ENCODE measurements at places on chromosomes 6 and 20.

DNA sequence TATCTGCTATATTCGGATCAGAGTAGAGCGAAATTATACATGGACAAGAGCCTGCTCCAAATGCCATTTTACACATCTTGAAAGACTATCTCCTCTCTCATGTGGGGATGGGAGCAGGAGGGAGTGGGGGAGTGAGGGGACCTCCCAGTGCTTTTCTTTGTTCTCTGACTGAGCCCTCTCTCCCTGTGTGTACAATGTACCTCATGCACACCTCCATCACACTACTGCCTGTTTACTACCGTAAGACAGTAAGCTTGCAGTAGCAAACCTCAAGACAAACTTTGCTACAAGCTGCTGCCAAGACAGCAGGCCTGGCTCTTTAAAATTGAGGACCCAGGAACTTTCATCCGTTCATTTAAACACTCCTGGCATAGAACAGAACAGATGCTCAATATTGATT, 7.2 kb downstream of the NHSL1 start:
- DNase-seq: no peak

DNA sequence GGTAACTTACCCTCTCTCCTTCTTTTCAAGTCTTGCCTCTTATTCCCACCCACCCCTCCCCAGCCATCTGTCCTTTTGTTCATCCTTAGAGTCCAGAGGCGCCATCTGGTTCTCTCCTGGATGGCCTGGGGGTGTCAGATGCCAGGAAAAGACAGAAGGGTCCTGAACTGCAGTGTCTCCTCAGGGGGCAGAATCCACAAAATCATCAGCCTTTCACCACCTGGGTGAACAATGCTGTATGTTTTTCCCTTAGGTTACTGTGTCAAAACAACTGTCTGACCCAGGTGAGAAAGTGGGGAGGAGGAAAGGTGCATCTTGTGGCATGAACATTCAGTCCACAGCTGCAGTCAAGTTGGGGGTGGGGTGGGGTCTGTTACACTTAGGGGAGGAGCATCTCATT, 47.9 kb upstream of the FYN start:
- DNase-seq: no peak

- no peak for DNase-seq
Observed at GRCh38 chr6:20777801-20778200, 243.5 kb downstream of the CDKAL1 start.

GRCh38 chr6:44925100-44925739, 402.9 kb upstream of the RUNX2 start:
- DNase-seq: peak; percentile 6

GRCh38 chr6:163327921-163328320, 86.6 kb upstream of the QKI start:
- no peak for DNase-seq

DNA sequence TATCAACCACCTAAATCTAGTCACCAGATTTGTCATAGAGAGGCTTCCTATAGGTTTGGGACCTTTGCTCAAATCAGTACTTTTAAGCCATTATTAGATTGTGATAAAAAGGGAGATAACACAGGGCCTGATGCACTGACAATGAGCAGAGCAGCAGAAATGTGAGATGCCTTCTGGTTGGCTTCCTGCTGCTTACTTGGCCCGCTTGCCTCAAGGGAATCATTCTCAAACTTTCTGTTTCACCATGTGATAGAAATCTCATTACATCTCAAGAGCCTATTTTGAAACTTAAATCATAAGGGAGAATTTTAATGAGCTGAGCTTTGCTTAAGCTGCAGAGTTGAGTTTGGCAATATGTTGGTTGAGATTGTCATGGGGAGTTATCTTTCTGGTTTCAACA, 606.0 kb downstream of the DHX35 start:
- no peak for DNase-seq

DNA sequence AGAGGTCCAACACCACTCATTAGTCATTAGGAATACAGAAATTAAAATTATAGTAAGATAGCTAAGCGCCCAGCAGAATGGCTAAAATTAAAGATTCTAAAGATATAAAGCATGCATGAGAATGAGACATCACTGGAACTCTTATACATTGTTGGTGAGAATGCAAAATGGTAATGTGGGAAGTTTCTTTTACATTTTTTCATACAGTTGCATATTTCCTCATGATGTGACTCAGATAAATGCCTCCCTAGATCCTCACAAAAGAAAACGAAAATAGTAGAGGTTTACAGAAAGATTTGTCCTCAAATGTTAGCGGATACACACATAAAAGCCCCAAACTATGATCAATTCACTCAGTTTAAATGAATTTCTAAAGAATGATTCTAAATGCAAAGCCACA, 633.7 kb upstream of the GJE1 start:
- no peak for DNase-seq

GRCh38 chr6:30340589-30341054, 4.3 kb upstream of the RPP21 start:
- DNase-seq: no peak

DNA sequence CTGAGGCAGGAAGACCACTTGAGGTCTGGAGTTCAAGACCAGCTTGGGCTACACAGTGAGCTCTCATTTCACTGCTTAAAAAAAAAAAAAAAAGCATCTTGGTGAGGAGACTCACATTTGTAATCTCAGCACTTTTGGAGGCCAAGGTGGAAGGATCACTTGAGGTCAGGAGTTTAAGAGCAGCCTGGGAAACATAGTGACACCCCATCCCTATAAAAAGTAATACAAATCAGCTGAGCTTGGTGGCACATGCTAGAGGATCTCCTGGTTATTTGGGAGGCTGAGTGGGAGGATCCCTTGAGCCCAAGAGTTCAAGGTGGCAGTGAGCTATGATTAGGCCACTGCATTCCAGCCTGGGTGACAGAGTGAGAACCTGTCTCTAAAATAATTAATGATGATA, 29.4 kb upstream of the SYNCRIP start:
- no peak for DNase-seq
